A549 treated with ZK216348 at 1 μM for 4 hours (cell line): ENCODE measurements at places on chromosomes 5 and 9. TPM values are rescaled to one million over a fixed set of nuclear protein-coding genes. Genes with fewer than 3 reads are reported as not detected.

TEK gene
- 0.06 to 0.12 TPM (median 0.07 TPM) in 5 replicates for total RNA-seq

DND1 gene
- 0.33 to 1.1 TPM (median 0.86 TPM) in 5 replicates for total RNA-seq

SLC36A2 gene
- total RNA-seq: not detected in 5 replicates

SV2C gene
- 0.01 to 0.02 TPM in 2 of 5 replicates, not detected in the others for total RNA-seq

PCDHGA10 gene
- total RNA-seq: not detected in 5 replicates

PDGFRB gene
- 0.13 to 1.0 TPM (median 0.47 TPM) in 5 replicates for total RNA-seq

LRRC70 gene
- total RNA-seq: 0.25 TPM in 1 of 5 replicates, not detected in the others
